Spinal cord (tissue), 10 donors: ENCODE measurements at places on chromosomes 5 and 9. TPM values are rescaled to one million over a fixed set of nuclear protein-coding genes. Genes with fewer than 3 reads are reported as not detected.

TSSK1B gene
- polyA plus RNA-seq, result not detected

- no peak for DNase-seq
Measured at GRCh38 chr5:158922816-158923215, 176.9 kb downstream of the EBF1 start.

AHRR gene
- 5.5 TPM for polyA plus RNA-seq

- DNase-seq, result no peak
Measured at GRCh38 chr5:150209099-150209635, 19.3 kb downstream of the SLC6A7 start.

- no peak for DNase-seq
Measured at GRCh38 chr9:104608336-104608735, 2.9 kb upstream of the OR13C2 start.

DNA sequence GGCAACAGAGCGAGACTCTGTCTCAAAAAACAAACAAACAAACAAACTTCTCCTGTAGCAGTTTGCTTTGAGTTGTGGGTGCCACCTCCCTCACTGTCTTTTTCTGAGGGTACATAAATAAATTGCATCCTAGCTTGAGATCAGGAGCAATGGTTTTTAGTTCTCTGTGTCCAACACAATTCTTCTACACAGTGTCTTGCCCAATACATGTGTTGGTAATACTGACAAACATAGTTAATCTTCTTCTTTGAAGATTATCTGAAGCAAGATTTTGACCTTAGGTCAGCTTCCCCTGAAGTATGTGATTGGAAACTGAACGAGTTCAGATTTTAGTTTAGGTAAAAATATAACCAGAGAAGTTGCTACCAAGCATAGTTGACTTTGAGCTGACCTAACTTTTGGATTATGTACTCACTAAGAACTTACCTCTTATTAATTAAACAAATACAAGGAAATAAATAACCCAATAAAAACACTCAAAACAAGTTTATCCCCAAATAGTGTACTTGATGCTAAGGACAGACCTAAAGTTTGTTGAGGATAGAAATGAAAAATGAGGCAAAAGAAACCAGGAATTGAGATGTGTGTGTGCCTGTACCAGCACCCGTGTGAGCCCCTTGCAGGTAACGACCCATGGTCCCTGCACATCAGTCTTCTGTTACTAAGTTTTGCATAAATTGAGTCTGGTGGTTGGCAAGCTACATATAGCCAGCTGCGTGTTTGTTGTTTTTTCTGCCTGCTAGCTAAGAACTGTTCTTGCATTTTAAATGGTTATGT lies 16.2 kb downstream of the TJP2 start:
- DNase-seq, result no peak

- no peak for DNase-seq
Measured at GRCh38 chr5:12902611-12903010, 998.4 kb upstream of the CTNND2 start.

DNA sequence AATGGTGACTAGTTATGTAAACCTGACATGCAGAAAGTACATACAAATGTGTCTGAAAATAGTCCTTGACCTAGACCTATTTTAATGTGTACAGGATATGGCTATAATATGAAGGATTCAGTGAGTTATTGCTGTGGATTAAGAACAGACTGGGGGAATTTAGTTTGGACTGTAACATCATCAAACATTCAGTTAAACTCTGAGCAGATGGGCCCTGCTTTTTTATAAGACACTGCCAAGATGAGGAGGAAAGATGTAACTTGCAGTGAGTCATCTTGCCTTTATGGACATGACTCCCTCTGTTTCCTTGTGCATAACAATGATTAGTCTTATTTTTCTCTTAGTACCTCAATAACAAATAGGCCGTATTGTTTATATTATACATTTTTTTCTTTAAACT lies 12.2 kb downstream of the PPP3R2 start:
- DNase-seq, result no peak

DNA sequence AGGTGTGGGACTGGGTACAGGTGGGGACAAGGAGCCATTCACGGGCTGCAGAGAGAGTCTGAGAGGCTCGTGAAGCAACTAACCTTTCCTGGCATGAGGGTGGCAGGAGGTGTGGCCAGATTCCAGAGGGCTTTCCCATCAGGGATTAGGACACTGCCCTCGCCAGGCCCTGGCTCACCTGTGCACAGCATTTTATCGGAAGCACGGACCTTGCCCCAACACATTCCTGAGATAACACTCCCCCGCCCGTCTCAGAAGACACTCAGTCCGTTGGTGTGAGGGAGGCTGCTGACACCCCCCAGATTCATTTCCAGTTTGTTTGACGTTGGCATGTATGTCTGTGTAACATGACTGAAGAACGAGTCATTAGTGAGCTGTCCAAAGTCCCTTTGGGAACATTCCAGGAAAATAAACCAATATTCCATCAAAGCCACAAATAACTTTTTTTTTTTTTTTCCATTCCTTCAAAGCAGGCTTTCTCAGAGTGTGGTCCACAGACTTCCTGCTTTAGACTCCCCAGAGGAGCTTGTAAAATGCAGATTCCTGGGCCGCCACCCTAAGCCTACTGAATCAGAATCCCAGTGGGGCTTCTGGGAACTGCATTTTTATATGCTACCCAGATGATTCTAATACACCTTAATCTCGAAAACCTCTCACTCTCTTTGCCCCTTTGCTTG lies 23.4 kb downstream of the WWC1 start:
- no peak for DNase-seq

- DNase-seq, result no peak
Measured at GRCh38 chr5:59673438-59674058, 220.0 kb downstream of the PDE4D start.

- no peak for DNase-seq
Measured at GRCh38 chr9:9730174-9730573, 882.6 kb downstream of the PTPRD start.

MED22 gene
- polyA plus RNA-seq, result 41.2 TPM

DNA sequence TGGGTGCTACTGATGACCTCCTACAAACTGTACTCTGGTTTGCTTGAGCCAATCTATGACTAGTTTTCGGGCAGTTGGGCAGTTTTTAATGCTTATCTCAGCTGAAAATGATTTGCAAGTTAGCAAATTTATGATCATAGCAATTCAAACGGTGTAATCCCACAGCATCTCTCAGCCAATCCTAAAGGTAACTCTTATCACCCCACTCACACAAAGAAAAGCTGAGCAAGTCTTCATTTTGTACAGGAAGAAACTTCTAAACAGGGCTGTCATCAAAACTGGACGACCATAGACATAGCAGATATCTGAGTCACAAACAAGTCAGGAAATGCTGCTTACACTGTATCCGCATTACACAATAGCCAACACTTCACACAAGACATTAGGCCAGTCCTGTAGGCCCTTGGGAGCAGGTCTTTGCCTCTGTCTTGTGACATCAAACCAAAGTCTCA lies 2.6 kb upstream of the ENC1 start:
- DNase-seq, result no peak

PLPP7 gene
- polyA plus RNA-seq, result 15.3 TPM

- no peak for DNase-seq
Measured at GRCh38 chr5:172356527-172356926, 73.0 kb upstream of the UBTD2 start.

LCN15 gene
- not detected for polyA plus RNA-seq

CEP72 gene
- 12.1 TPM for polyA plus RNA-seq

- DNase-seq, result no peak
Measured at GRCh38 chr5:157214861-157215513, 34.3 kb downstream of the ITK start.

ARID3C gene
- polyA plus RNA-seq, result 0.66 TPM

DNA sequence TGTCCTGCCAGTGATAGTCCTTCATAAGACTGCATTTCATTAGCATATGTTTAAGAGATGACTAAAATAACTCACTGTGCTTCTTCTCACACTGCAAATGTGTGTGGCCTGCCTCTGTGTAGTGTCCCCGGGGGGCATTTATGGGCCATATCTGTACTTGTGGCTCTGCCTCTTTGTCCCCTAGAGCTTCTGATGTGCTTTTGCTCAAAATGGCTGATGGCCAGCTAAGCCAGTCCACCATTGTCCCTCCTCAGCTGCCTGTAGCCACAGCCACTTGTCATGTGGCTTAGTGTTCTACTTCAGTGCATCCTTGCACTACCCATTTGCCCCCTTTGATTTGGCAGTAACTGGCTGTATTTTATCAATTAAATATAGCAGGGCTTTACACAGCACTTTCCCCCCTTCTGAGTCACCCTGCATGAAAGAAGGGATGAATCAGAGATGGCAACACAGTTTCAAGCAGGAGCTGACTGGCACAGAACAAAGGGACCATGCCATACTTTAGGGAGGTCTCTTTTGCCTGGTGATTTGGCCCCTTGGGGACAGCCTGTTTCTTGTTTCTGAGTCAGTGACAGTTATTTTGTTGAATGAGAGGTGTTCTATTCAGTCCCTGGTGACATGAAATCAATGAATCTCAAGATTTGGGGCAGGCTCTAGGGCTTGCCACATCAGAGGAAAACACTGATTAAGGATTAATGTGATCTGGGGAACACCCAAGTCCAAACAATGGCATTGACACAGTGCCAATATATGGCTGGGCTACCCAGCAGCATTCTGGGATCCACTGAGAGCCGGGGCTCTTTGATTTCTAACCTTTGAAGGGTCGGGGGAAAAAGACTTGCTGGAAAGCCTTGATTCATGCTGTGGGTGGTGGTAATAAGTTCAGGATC lies 245.5 kb downstream of the SMARCA2 start:
- peak; percentile 57 for DNase-seq

SAXO1 gene
- polyA plus RNA-seq, result 0.08 TPM

MYORG gene
- 26.5 TPM for polyA plus RNA-seq

PRRX2 gene
- 4.1 TPM for polyA plus RNA-seq

RFK gene
- polyA plus RNA-seq, result 89.6 TPM

DNA sequence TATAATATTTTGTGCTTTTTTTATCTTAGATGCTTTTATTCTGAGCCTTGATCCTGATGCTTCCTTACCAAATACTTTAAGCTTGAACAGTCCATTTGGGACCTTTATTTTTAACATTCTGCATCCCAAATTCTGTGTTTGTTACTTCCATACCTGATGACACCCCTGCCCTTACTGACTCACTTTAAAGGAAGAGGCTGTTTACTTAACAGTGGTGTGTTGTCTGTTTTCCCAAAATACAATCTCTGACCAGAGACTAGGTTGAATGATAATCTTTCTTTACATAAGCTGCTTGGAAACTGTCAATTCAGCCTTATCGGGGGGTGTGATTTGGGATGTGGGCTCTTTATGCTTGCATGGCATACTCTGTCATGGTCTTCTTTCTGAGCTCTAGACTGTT lies 71.1 kb downstream of the SNX24 start:
- no peak for DNase-seq

IER5L gene
- 7.6 TPM for polyA plus RNA-seq

EIF4E1B gene
- polyA plus RNA-seq, result 1.9 TPM

- no peak for DNase-seq
Measured at GRCh38 chr5:69011910-69012309, 81.9 kb upstream of the SLC30A5 start.

DNA sequence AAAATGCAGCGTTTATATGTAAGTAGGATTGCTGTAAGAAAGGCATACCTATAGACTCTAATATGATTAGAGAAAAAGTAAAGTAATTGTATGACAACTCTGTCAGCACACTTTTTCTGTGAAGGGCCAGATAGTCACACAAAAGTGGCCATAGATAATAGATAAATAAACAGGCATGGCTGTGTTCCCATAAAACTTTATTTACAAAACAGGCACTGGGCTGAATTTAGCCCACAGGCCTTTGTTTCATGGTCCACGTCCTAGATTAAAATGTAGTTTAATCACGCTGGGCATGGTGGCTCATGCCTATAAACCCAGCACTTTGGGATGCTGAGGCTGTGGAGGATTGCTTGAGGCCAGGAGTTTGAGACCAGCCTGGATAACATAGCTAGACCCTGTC lies 8.7 kb upstream of the TXNDC8 start:
- DNase-seq, result no peak

GRCh38 chr5:127839496-127840197 lies 136.5 kb downstream of the CCDC192 start:
- DNase-seq, result no peak

DNA sequence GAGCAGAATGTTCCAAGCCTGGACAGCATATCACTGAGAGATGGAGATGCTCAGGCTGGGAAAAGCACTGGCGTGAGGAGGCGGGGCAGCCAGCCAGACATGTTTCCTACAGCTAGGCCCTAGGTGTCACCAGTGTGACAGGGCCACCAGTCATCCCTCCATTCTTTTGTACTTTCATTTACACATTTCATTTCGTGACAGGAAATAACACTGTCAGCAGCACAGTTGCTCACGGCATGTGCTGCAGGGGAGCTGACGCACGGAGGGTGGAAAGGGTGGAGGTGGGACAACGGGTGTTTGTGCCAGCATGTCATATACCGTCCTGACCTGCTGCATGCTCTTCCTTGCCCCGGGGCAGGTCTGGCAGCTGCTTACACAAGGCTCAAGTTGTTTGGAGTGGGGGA lies 14.8 kb upstream of the CEMIP2 start:
- no peak for DNase-seq

- no peak for DNase-seq
Measured at GRCh38 chr9:126317513-126317912, 9.1 kb upstream of the MVB12B start.

- DNase-seq, result peak; percentile 95
Measured at GRCh38 chr5:14445576-14446290, 135.9 kb upstream of the OTULINL start.

GRCh38 chr9:120999317-120999716 lies 50.8 kb downstream of the C5 start:
- no peak for DNase-seq

DNA sequence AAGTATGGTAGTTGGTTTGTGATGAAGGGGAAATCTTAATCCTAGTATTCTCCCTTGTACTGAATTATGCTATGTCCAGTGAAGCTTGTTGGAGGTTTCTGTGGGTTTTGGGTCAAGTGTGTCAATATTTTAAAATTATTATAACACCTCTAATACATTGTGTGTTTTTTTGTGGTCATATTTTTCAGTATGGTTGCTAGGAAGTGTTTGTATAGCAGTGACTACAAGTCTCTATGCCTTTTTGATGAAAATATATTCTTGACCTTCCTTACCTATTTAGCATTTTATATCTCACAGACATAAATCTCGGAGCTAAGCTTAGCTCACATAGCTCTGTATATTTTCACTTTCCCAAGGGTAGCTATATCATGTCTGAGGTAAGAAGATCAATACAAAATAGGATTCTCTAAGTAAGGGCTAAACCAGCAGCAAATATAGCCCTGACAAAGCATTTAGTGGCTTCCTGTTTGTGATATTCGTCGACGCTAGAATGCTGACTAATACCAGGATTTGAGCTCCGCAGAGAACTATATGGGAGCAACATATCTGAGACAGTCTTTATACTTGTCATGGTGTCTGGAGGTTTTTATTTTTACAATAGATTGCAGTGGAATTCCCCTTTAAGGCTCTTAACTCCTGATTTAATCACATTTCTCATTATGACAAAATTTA lies 82.3 kb downstream of the MACIR start:
- DNase-seq, result no peak

CPEB4 gene
- 70.6 TPM for polyA plus RNA-seq

DNA sequence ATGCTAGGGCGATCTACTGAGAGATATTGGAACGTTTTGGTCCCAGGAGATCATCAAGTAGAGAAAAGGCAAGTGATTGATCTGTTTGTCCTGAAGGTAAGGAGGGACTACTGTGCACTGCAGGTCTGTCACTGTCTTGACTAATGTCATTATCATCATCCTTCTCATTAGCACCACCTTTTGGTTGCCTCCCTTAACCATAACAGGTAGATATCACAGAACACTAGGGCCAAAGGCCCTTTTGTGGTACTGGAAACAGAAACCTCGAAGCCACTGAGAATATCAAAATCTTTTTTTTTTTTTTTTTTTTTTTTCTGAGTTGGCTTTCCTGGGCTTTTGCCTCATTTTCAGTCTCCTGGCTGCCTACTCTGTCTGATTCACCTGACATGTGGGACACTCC lies 134.0 kb downstream of the KCTD16 start:
- no peak for DNase-seq

- DNase-seq, result peak; percentile 23
Measured at GRCh38 chr5:6827526-6828219, 114.4 kb downstream of the TENT4A start.

PPP3R2 gene
- polyA plus RNA-seq, result 0.55 TPM

PCDHA7 gene
- polyA plus RNA-seq, result 6.2 TPM
